ENCODE measurements at places on chromosomes 3 and 15.
A peak's percentile ranks its signal among the peaks of the same experiment; 100 is the strongest.

DNA sequence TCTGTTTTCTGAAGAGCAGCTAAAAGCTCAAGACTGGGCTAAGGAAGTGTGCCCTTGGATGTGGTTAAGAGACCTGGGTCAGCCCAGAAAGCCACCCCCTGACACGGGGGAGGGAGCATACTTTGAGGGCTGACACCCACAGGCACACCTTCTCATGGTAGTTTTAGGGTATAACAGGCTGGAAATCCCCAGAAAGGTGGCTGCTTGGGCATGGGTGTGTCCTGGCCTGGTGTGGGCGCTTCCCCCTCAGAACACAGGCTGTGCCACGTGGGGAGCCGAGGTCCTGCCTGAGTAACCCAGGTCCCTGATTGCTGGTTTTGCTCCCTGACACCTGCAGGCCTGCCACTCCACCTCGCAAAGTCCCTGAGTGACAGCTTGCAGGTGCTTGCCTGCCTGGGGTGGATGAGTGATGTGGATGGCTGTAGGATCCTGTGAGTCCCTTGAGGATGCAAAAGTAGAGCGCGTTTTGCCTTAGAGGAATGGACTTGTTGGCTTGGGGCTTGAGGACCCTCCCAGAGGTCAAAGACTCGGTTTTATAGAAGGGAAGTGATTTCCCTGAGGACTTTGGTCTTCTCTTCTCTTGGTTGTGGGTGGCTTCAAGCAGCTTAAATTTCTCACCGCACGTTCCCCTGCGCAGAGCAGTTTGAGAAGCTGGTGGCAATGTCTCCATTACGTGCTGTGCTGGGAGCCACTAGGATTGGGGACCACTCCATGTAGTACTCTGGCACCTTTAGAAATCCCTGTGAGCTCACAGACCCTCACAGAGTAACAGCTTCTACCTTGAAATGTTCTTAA is 94.4 kb downstream of the DNASE1L3 start:
- DNase-seq: peak; percentile 56

DNA sequence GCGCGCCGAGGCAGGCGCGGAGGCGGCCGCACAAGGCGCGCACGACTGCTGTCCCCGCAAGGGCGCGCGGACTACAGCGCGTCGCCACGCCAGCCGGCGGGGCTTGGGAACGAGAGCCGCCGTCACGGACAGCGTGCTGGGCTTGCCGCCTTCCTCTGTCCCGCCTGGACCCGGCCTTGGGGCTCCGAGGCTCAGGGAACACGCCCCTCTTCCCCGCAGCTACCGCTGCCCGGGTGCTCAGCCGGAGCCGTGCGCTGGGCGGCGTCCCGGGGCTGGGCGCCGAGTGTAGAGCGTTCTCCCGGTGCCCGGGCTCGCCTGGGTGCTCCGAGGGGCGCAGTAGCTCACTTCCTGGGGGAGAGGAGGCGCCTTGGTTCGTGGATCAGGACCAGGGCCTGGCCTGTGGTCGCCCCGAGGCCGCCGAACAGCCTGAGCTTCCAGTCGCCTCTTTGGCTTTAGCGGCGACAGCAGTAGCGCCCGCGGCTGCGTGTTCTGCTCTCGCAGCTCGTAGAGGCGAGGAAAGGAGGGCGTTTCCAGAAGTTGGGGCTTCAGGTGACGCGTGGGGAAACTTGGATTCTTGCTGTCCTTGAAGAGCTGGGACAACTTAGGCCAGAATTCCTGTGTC is 226.7 kb upstream of the C2CD4B start:
- peak; percentile 56 for DNase-seq

GRCh38 chr15:51071578-51071977 is 23.1 kb downstream of the TNFAIP8L3 start:
- no peak for DNase-seq

DNA sequence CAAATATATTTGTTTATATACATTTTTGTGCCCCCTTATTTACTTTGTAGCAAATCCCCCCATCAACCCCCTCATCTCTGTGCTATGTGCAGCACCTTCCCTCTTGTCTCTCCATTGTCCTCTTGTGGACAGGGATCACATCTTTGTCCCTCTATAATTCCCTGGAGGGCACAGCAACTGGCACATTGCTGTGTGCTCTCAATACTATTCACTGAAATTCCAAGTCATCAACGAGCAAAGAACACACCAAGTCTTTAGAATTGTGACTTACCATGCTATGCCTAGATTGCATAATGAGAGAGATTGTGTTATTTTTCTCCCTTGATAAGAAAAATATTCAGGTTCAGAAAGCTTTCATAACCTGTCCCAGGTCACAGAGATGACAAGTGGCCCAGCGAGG is 54.6 kb upstream of the ACAN start:
- no peak for DNase-seq

GRCh38 chr3:124035463-124036121 is 43.7 kb upstream of the ROPN1 start:
- no peak for DNase-seq

DNA sequence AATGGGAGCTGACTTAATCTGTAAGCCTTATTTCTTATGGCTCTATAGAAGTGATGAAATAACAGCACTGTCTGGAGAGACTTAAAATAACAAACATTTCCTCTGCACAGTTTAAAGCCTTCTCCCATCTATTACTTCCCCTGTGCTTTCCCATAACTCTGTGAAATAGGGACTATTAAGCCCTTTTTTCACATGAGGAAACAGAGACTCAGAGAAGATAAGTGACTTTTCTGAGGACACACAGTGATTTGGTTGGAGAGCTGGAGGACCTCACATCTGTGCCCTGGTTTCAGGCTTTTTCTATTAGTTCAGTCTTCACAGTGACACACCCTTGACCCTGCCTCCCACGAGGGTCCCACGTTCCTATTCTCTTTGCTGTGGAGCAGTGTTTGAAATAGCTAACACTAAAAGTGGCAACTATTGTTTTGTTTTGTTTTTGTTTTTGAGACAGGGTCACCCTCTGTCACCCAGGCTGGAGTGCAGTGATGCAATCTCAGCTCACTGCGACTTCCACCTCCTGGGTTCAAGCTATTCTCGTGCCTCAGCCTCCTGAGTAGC is 82.9 kb downstream of the ST6GAL1 start:
- DNase-seq: no peak
